ENCODE measurements at places on chromosomes 11 and 22. TPM values are rescaled to one million over a fixed set of nuclear protein-coding genes. Genes with fewer than 3 reads are reported as not detected.

The MMP13 gene
- not detected for total RNA-seq

DNA sequence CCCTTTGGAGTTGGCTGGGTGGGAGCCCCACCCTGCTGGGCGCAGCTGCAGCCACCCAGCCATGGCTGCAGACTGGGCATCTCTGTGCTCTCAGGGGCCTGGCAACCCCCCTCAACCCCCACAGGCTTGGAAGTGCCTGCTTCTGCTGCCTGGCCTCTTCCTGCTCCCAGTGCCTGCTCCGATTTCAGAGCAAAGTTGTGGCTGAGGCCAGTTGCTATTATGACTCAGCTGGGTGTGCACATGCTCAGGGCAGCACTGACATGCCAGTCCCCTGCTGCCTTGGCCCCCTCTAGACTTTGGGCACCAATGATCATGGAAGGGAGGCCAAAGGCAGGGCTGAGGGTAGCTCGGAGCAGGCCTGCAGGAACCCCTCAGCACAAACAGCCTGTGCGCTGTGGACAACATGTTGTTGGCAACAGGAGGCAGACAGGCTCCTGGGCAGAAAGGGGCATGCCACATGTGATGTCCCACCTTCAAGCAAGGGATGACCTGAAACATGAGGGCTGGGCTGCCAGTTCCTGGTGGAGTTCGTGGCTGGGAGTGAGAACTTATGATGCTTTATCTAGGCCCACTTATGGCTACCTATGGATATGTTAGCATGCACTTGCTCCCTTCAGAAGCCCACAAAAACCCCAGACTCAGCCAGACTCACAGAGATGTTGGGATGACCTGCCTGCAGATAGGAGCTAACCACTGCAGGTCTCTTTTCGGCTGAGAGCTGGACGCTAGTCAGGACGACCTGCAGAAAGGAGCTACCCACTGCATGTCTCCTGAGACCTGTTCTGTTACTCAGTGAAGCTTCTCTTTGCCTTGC, 96.4 kb upstream of the AMOTL1 start:
- DNase-seq = no peak

- DNase-seq = no peak
Measured at GRCh38 chr11:126829716-126830115, 170.9 kb downstream of the KIRREL3 start.

The FOLR3 gene
- total RNA-seq = not detected

- DNase-seq = no peak
Measured at GRCh38 chr11:56396047-56396446, 16.4 kb upstream of the OR5AL1 start.

The MS4A8 gene
- total RNA-seq = 0.53 TPM

- no peak for DNase-seq
Measured at GRCh38 chr22:40001800-40002577, 7.2 kb downstream of the FAM83F start.

All from urinary bladder (tissue), 4 donors.